ENCODE measurements at places on chromosomes 1 and 21. TPM values are rescaled to one million over a fixed set of nuclear protein-coding genes. Genes with fewer than 3 reads are reported as not detected.
A peak's percentile ranks its signal among the peaks of the same experiment; 100 is the strongest.

DNA sequence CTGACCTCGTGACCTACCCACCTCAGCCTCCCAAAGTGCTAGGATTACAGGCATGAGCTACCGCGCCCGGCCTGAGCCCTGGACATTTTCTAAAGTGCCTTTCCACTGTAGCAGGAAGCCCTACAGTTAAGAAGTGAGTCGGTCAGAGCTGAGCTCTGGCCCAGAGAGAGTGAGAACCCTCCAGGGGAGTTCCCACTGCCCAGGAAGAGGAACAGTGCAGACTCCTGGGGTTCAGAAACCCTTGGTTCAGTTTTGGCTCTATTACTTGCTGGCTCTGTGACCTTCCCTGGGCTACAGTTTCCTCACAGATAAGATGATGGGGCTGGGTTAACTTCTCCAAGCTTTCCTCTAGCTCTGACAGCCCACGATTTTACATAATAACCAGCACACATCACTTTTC is 20.9 kb downstream of the SLC9A1 start:
- no peak for DNase-seq

DNA sequence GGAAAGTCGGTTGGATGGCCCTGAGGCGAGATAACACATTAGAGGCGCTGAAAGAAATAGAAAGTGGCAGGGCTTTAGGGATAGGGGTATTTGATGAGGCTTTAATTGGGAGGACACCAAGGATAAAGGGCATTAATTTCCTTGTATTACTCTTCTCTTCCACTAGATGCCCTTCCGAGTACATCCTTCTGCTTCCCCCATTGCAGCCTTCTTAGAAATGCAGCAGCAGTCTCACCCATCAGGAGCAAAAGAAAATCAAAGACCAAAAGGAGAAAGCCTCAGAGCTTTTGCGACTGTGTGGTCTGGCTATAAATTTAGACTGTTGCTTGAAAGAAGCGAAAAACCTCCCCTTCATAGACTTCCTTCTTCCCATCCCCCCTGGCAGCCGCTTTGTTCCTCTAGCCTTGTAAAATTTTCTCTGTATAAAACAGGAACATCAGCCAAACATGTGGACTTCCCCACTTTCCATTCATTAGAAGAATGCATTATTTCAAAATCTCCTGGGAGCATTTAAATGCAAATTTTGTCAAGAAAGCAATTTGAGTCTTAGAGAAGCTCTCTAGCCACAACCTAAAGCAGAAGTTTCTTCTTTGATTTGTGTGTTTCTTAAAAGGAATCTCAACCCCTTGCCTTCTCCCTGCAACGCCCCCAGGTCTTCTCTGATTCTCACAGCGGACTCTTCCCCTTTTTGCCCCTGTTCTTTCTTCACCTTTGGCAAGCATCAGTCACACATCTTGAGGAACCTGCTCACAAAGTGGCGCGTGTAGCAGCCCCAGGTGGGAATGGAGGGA is 76.6 kb downstream of the NDUFS5 start:
- DNase-seq = no peak

DNA sequence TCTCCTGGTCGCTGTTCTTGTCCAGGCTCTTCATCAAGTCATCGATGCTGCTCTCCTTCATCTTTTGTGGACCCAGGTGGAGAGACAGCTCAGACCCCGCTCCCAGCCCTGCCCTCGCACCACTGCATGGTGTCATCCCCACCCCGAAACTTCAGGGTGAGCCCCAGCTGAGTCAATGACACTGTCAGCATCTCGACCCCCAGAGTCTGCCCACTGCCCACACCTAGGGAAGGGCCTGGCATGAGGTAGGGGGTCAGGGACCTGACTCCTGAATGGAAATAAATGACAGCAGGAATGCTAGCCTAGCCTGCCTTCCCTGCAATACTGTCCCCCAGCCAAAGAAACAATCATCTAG is 1.6 kb upstream of the S100A6 start:
- no peak for DNase-seq

DNA sequence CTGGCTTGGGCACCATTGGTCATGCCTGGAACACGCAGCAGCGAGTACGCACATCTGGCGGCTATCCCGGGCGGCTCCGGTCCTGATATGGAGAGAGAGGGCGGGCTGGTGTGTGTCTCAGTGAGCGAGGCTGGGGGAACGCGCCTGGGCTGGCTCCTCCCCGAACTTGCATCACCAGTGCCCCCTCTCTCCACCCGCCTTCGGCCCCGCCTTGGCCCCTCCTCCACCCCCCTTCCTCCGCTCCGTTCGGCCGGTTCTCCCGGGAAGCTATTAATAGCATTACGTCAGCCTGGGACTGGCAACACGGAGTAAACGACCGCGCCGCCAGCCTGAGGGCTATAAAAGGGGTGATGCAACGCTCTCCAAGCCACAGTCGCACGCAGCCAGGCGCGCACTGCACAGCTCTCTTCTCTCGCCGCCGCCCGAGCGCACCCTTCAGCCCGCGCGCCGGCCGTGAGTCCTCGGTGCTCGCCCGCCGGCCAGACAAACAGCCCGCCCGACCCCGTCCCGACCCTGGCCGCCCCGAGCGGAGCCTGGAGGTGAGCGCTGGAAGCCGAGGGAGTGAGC is at the start of gene ATF3:
TSS of gene ATF3 (plus strand) at position 370 of the 567 bp plus-strand sequence. CDS start 6,261 bp downstream, outside the sequence.
- peak; percentile 100 for DNase-seq

DNA sequence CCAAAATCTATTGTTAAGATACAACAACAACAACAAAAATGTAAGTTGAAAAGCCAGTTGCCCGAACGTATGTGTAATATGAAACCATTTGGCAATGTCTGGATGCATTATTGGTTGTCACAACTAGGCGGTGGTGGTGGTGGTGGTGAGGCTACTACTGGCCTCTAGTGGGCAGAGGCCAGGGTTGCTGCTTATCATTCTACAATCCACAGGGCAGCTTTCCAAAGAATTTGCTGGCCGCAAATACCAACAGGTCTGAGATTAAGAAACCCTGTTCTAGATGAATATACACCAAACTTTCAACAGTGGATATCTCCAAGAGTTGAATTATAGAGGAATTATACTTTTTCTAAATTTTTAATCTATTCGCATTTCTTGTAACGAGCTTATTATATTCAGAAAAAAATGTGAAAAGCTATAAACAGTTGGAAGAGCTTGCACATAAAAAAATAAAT is 26.8 kb upstream of the ZNF697 start:
- DNase-seq = no peak

GRCh38 chr1:24091971-24092482 is 19.9 kb downstream of the MYOM3 start:
- DNase-seq = no peak

DNA sequence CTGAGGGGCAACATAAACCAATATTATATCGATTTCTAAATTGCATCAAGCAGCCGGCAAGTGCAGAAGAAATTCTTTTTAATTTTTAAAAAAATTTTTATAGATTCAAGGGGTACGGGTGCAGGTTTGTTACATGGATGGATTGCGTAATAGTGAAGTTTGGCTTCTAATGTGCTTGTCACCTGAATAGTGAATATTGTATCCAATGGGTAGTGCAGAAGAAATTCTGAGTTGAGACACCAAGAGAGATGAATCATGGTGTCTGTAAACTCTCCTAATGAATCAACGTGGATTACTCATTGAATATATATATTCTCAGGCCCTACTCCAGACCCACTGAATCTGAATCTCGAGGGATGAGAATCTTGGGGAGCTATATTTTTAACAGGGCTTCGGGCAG is 253.7 kb upstream of the FOXD3 start:
- no peak for DNase-seq

GRCh38 chr1:209355415-209355814 is 228.1 kb upstream of the CAMK1G start:
- DNase-seq = no peak

GRCh38 chr1:39676948-39677548 is 5.1 kb upstream of the NT5C1A start:
- peak; percentile 86 for DNase-seq

GRCh38 chr1:58406301-58407071 is 140.0 kb downstream of the OMA1 start:
- no peak for DNase-seq

GRCh38 chr1:248757784-248758195 is 2.2 kb upstream of the LYPD8 start:
- DNase-seq = no peak

- peak; percentile 76 for DNase-seq
Observed at GRCh38 chr1:241551759-241552638, 19.8 kb downstream of the KMO start.

DNA sequence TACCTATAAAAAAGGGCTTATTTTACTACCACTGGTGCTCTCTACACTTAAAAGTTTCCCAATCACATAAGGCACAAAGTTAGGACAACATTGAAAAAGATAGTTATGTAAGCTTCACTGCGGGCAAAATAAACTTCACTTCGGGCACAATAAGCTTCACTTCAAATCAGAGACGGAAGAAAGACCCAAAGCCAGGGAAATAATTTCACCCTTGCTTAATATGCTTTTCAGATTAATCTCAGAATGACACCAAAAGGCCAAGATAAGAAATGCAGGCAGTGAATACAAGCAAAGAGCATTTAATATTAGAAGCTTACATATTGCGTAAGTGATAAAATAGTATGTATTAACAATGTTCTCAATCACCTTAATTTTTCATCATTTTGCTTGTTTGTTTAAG is 444.2 kb downstream of the SETD4 start:
- no peak for DNase-seq

DNA sequence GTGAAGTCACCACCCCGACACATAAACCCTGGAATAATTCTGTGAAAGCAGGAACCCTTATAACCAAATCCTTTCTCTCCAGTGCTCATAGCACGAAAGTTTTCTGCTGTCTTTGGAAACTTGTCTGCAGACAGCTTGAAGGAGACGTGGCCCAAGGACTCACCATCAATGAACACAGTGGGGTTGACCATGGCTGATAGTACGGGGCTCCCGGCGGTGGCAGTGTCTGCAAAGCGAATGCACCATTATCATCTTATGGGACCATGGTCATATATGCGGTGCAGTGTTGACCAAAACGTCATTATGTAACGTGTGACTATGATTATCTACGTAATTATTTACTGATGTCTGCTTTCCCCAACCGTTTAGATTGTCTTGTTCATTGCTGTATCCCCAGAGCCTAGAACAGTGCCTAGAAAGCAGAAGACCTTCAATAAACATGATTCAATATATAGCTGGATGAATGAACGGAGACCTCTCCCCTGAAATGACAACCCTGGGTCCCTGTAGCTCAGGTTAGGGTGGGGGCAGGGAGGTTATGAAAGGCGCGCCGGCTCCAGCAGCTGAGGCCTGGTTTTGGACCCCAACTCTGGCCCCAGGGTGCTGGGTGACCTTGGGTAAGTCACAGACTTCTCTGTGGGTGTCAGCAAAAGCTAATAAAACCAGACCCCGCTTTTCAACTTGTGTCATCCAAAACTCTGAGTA is 128.4 kb upstream of the ZBTB40 start:
- DNase-seq = no peak

- DNase-seq = peak; percentile 30
Observed at GRCh38 chr1:159211331-159212136, 6.9 kb downstream of the ACKR1 start.

- DNase-seq = no peak
Observed at GRCh38 chr1:19517017-19517416, 31.7 kb upstream of the CAPZB start.

GRCh38 chr1:81409780-81410274 is 390.9 kb upstream of the ADGRL2 start:
- DNase-seq = no peak

GRCh38 chr1:203454986-203455471 is 20.6 kb upstream of the PRELP start:
- no peak for DNase-seq

DNA sequence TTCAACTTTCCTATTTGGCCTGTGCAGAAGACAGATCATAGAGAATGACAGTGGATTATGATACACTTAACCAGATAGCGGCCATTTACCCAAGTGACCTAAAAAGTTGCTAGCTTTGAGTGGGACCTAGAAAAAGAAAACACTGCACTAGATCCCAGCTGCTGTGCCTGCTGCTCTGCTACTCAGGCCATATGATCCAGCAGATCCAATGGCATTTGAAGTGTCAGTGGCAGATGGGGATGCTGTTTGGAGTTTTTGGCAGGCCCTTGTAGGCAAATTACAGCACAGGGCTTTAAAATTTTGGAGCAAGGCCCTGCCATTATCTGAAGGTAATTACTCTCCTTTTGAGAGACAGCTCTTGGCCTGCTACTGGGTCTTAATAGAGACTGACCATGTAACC is 74.0 kb upstream of the KCNE2 start:
- no peak for DNase-seq

GRCh38 chr1:164576291-164577271 is 17.6 kb downstream of the PBX1 start:
- DNase-seq = peak; percentile 79

GRCh38 chr1:13708380-13708982 is 8.5 kb downstream of the PRDM2 start:
- no peak for DNase-seq

DNA sequence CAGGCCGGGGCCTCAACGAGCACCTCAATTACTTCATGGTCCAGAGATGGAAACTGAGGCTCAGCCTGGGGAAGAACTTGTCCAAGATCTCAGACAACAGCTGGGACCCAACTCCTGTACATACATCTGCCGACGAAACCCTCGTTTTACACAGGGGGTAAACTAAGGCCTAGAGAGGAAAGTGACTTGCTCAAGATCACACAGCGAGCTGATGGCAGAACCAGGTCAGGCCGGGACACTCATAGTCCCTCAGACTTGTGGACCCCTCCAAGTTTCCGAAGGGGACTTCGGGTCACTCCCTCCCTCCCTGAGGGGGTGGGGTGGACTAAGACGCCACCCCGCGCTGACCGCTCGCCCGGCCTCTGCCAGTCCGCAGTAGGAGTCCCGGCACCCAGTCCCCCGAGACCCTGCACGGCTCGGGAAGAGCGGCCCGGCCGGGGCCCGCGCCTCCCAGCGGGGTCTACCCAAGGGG is 430 bp downstream of the WASF2 start:
- no peak for DNase-seq

GRCh38 chr1:51410568-51411460 is 80.5 kb upstream of the TTC39A start:
- DNase-seq = no peak

- peak; percentile 50 for DNase-seq
Observed at GRCh38 chr1:18736958-18737357, 106.3 kb downstream of the PAX7 start.

Gene TBX15
- 0.39 TPM for total RNA-seq

Gene RGS13
- total RNA-seq = 0.20 TPM

Gene CTPS1
- 32.5 TPM for total RNA-seq

Gene KCNJ9
- total RNA-seq = not detected

Gene FALEC
- total RNA-seq = 4.2 TPM

Gene HNRNPCL4
- not detected for total RNA-seq

Gene TMEM82
- total RNA-seq = not detected

Gene SPATA1
- total RNA-seq = 2.2 TPM

Gene DNAJC6
- 5.9 TPM for total RNA-seq
